Foreskin melanocyte (primary cell): ENCODE measurements at places on chromosomes 4 and X.
A peak's percentile ranks its signal among the peaks of the same experiment; 100 is the strongest.

GRCh38 chrX:40468033-40468846 is 112.5 kb upstream of the ATP6AP2 start:
- peak; percentile 73 for DNase-seq

- no peak for DNase-seq
Observed at GRCh38 chrX:54043541-54044125, 640 bp downstream of the PHF8 start.

DNA sequence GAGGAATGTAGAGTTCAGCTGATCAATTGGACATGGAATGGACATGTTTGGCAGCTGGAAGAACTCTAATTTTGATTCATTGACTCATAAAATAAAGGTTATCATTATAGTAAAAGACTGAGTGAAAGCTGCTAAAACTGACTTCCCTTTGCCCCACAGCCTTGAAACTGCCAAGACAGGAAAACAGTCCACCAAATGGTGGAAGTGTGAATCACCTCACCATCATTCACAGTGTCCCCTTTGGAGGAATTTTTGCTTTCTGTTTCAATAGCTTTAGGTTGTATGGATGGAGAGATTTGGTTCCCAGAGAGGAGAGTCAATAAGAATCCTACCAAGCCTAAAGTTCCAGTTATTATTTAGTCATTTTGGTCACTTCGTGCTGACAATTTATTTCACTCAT is 20.8 kb upstream of the FREM3 start:
- DNase-seq: no peak

DNA sequence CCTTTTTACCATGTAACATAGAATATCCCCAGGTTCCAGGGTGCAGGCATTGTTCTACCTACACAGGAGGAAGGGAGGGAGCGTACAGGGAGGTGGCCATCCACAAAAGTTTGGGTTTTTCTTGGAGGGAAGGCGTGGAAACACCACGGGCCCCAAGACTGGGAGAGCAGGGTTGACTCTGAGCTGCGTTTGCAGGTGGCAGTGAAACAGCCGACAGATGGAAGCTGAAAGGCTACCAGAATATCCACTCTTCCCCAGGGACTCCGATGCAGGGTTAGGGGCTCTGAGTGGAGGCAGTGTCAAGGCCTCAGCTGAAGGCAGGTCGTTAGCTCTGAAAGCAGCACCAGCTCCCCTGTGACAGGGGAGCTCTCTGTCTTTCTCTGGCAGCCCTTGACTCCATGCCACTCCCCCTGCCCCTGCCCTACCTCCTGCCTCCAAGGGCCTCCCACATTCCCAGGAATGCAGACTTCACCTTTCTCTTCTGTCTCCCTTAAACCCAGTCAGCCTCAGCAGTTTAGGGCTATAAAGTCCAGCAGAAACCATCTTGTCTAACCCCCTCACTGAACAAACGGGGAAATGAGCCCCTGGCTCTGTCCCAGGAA is 14.0 kb upstream of the GLOD5 start:
- DNase-seq: no peak

- no peak for DNase-seq
Observed at GRCh38 chr4:70838204-70838603, 1.5 kb downstream of the GRSF1 start.

DNA sequence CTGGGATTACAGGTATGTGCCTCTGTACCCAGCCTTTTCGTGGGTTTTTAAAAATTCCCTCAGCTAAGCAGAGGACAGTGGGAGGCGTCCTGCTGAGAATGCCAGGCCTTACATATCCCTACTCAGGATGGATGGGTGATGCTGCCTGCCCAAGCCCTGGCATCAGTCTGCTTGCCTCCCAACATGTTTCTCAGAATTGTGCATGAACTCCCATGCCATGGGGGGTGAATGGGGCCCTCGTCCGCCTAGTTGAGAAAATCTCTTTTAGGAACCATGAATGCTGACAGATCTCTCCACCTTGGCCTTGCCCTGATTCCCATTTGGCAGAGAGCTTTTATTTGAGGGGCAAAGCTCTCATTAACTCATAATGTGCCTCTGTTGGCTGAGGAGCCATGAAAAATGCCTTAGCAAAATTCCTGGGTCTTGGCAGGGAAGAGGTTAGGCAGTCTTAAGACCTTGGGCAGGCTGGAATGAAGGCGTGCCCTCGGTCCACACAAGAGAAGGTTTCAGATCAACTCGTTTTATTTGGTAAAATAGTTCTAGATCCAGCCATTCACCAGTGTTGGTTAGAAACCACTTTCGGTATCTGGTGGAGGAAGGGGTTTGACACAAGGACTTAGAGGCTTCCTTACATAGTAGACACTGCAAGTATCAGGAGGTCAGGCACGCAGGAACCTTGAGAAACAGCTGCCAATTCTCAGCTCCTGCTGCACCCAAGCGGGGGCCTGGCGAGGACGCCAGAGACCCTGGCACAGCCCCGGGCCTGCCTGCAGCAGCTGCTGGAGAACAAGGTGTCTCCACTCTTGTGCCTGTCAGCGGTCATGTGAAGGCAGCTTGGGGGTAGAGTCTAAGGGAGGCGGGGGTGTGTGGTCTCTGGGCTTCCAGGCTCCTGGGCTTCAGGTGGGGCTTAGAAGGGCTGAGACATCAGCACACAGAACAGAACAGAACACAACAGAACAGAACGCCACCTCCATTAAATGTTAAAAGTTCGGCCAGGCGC is 192.8 kb upstream of the PSAPL1 start:
- DNase-seq: no peak
